Stimulated activated CD4-positive, alpha-beta T cell treated with anti-CD3 and anti-CD28 coated beads, Interleukin-15, amount 100 ng/mL, for 1 hour (primary cell): ENCODE measurements at places on chromosomes 2 and 18.

DNA sequence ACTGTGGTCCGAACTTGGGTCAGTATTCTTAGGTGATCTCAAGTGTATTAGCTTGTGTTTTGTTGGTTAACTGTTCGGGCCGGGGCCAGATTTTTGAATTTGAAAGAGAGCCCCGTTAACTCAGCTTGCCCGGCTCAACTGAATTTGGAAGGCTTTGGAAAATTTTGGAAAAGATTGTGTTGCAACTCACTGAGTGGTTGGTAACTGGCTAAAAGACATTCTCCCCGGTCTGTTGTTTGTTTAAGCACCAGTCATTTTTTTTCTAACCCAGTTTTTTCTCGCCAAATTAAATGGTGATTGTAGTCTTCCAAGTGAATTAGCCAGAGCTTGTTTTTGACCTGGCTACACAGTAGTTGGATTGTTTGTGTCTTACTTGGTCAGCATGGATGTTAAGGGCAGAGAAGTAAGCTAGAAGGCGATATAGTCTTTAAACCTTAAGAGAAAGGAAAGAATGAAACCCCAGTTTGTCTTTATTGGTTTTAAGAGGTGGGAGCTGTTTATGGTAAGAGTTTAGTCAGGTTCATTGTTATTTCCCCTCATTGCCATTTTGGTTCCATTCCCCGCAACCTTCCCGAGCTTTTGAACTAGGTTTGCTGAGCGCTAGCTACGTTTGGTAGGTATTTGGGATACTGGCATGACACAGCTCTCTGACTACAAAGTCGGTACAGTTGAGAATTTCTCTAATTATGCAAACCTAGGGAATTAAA is 2.4 kb downstream of the MAP4K4 start:
- no peak for DNase-seq

DNA sequence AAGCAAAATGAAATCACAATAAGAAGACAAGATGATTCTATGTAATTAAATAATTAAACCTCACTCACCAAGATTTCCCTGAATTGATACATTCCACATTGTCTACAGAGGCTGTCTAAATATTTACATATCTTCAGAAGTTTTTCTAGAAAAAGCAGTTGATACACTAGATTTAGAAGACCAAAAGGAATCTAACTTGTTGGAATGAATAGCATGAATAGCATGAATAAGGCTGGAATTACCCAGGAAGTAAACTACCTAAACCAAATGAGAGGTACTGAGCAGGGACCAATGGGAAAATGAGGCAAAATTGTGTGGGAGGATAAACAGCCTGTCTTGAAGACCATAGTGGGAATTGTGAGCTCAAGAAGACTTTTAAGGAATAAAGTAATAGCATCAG is 479.7 kb downstream of the TXNL1 start:
- no peak for DNase-seq

GRCh38 chr2:1744446-1745170 is at the start of gene PXDN:
TSS of gene PXDN (minus strand) at chr2:1744515. CDS start at chr2:1744455, 60 bp downstream.
- DNase-seq, result no peak

DNA sequence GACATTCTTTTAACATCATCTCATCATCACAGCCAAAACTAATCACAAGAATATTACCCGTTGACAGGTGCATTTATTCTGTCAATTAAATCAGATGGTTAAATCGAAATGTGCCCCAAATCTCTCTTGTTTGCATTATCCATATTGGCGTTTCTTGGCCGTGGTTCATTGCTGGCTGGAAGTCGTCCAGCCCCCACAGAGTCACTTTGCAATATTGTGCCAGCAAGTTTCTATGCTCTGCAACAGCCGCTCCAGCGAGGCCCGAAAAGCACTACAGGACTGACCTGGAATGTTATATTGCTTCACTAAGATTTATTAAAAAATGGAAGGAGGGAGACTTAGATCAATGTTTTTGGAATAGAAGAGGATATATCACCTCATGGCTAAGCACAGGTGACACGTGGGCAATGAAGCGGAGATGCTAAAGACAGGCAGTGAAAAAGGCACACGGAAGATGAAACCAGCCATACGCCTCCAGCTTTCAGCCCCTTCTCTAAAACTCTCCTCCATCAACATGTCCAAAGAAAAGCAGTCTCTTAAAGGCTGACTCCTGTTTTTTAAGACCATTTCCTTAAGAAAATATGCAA is 176.8 kb upstream of the VRK2 start:
- DNase-seq, result no peak

- no peak for DNase-seq
Measured at GRCh38 chr2:176123411-176124109, 1.0 kb downstream of the HOXD9 start.

DNA sequence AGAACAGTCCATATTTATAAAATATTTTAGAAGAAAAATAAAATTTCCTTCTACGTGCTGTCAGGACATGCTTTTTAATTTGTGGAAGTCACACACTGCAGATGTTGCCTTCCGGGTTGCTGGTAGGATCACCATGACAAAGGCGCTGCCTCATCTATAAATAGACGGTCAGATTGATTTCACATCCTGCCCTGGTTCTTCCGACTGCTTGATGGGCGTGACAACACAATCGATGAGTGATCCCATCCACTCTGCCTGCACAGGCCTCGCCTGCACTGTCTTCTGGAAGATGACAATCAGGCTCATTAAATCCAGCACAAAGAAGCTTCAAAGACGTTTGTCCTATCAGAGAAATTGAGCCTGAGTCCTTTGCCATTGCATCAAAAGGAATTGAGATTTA is 318.9 kb upstream of the TRIB2 start:
- no peak for DNase-seq

- no peak for DNase-seq
Measured at GRCh38 chr18:3321133-3321812, 59.3 kb downstream of the MYL12B start.

- DNase-seq, result no peak
Measured at GRCh38 chr18:5841518-5841917, 53.8 kb downstream of the TMEM200C start.

DNA sequence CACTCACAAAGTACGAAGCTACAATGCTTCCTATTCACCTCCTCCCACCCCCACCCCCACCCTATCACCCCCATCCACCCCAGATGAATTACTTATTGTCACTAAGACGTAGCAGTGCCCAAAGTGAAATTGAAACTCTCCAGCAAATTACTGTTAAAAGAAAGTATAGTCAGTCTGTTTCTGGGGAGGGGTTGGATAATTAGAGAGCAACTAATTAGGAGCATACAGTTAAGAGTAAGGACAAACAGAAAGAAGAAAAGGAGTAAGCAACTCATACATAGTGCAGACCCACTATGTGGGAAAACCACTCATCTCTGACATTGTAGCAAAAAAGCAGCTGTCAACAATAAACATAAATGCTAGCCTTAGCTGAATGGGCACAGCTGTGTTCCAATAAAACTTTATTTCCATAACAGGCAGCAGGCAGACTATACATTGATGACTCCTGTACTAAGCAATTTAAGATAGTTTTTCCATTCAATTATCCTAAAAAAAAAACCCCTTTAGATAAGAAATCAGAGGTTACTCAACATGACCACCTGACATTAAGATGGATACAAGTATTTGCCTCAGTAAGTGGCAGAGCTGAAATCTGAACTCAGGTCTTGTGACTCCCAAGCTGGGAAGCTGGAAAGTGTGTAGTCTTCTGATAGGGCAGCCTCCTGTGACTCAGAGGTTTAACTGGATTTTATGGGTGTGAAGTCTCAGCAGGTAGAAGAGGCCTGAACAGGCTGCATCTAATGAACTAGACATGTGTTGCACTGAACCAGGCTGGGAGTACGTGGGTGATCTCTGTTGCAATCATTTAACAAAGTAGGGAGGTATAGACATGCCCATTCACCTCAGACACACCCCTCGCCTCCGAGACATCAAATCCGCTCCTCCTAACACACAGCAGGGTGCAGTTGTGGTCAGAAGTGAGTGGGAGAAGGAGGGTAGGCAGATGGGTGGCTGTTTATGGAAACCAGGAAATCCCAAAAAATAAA is 171.8 kb upstream of the KLF7 start:
- DNase-seq, result no peak

GRCh38 chr2:96530474-96531357 is 5.8 kb upstream of the ARID5A start:
- DNase-seq, result no peak

GRCh38 chr2:70479816-70480215 is 73.8 kb downstream of the TGFA start:
- no peak for DNase-seq

GRCh38 chr2:127609818-127610217 is 36.1 kb upstream of the GPR17 start:
- DNase-seq, result no peak

- DNase-seq, result no peak
Measured at GRCh38 chr2:158725441-158725891, 69.7 kb upstream of the DAPL1 start.

DNA sequence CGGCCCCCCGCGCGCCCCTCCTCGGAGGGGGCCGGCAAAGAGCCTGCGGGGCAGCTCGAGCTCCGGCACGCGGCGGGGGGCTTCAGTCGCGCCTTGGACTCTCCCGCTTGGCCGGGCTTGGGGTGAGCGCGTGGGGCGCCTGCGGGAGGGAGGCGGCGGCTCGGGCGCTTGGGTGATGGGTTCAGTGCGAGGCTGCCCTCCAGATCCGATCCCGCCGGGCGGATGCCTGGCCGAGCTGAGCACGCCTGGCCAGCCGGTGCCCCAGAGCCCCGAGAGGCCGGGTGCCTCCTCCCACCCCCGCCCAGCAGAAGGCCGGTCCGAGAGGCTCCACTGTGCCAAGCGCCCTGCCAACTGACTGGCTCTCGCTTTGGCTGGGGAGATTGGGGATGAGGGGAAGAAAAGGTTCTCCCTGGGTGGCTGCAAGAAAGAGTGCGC is 273 bp upstream of the NXPH2 start:
- no peak for DNase-seq

GRCh38 chr18:80103231-80103630 is 5.8 kb upstream of the ADNP2 start:
- DNase-seq, result no peak

- no peak for DNase-seq
Measured at GRCh38 chr2:177242121-177242987, 22.2 kb downstream of the NFE2L2 start.

DNA sequence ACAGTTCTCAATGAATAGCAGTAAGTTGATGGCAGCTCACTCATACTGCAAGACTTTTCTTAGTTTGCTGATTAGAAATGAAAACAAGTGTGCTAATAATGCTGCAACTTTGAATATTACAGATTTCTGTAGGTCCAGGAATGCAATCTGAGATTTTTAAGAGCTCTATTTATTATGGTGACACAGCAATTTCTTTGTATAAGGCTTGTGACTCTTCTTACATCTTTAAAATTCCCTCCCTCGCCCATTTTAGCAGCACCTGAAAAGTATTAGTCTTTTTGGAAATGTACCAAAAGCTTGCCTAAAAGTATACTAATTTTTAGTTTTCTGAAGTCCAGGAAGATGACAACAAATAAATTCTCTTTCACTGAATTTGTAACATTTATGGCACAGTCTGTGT is 4.4 kb upstream of the HTR2B start:
- no peak for DNase-seq
